Brain (organoid and tissue), 16 donors: ENCODE measurements at places on chromosomes 11 and 22.

DNA sequence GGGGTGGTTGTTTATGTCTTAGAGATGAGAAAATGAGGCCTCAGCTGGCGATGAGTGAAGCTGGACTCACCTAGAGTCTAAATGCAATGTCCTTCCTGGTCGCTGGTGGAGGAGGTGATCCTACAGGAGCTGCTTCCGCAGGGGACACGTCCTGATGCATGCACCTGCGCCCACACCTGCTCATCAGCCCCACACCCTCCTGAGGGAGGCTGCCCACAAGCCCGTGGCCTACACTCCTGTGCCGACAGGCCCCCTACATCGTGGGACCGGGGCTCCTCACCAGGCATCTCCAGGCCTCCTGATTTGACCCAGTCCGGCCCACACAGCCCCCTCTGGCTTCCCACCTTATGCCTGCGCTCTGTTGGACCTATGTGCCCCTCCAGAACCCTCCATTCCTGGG, 857.2 kb downstream of the TBC1D22A start:
- no peak for DNase-seq

GRCh38 chr11:128188346-128189004, 398.9 kb downstream of the ETS1 start:
- DNase-seq = no peak

DNA sequence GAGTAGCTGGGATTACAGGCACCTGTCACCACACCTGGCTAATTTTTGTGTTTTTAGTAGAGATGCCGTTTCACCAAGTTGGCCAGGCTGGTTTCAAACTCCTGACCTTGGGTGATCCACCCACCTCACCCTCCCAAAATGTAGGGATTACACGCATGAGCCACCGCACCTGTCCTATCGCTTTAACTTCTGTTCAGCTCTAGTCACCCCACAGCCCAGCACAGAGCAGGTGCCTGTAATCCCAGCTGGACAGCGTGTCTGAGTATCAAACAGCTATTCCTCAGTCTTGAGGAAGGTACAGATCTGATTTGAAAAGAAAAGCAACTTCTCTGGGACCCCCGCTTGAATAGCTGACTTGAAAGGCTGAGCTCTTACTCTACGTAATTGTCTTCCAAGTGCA, 149.1 kb downstream of the CTTN start:
- DNase-seq = no peak

GRCh38 chr11:78575478-78575877, 814 bp upstream of the NARS2 start:
- DNase-seq = no peak

DNA sequence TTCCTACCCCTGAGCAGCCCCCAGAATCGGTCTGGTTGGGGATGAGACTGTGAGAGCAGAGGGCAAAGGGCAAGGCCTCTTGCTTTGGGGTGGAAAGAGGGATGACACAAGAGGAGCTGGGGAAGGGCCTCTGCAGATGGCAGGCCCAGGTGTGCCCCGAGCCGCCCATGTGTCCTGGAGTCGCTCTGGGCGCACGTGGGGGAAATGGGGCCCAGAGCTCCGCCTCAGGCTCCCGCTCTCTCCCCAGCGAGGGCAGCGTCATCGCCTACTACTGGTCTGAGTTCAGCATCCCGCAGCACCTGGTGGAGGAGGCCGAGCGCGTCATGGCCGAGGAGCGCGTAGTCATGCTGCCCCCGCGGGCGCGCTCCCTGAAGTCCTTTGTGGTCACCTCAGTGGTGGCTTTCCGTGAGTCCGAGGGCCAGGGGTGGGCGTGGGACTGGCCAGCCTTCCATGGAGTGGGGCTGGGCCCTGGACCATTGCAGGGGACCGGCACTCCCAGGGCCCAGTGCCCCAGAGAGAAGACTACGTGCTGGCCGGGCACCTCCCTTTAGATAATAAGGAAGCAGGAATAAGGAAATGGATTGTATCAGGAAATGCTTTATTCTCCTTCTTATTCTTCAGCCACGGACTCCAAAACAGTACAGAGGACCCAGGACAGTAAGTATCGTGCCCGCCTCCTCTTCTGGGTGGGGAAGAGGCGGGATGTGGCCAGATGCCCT, 30.1 kb downstream of the ST14 start:
- no peak for DNase-seq

GRCh38 chr11:19116276-19116970, 545 bp upstream of the ZDHHC13 start:
- no peak for DNase-seq

- DNase-seq = no peak
These were observed 525 bp downstream of the BIK start for GRCh38 chr22:43110927-43111623.

DNA sequence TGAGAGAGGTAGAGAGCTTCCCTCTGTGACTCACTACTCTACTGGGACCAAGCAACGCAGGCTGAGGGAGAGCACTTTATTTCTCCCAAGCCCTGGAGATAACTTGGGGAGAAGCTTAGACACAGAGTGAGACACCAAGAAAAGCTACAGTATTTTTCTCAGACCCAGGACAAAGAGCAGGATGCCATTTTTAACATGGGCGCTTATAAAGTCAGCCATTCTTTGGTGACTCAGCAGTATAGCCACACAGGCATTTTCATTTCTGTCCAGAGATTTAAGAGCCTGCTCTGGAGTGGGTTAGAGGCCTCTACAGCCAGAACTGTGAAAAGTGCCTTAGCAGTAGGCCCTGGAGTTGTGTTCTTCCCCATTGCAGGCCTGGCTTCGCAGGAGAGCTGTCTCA, 55.0 kb upstream of the GLYAT start:
- DNase-seq = no peak

GRCh38 chr11:104443387-104443786, 279.4 kb upstream of the PDGFD start:
- DNase-seq = peak; percentile 39

- peak; percentile 86 for DNase-seq
These were observed 4.6 kb upstream of the CCDC188 start for GRCh38 chr22:20155330-20156041.
